Gastrocnemius medialis (tissue), 4 donors: ENCODE measurements at places on chromosomes 3 and 15.

- H3K27me3 ChIP-seq, result no peaks in the 10 kb centered on the region
- no peaks in the 10 kb centered on the region for H3K36me3 ChIP-seq
- H3K4me1 ChIP-seq, result peaks cover 8% of the 10 kb centered on the region
- DNase-seq, result no peak
These were observed 48.6 kb downstream of the KCNMB2 start for GRCh38 chr3:178584722-178585380.

DNA sequence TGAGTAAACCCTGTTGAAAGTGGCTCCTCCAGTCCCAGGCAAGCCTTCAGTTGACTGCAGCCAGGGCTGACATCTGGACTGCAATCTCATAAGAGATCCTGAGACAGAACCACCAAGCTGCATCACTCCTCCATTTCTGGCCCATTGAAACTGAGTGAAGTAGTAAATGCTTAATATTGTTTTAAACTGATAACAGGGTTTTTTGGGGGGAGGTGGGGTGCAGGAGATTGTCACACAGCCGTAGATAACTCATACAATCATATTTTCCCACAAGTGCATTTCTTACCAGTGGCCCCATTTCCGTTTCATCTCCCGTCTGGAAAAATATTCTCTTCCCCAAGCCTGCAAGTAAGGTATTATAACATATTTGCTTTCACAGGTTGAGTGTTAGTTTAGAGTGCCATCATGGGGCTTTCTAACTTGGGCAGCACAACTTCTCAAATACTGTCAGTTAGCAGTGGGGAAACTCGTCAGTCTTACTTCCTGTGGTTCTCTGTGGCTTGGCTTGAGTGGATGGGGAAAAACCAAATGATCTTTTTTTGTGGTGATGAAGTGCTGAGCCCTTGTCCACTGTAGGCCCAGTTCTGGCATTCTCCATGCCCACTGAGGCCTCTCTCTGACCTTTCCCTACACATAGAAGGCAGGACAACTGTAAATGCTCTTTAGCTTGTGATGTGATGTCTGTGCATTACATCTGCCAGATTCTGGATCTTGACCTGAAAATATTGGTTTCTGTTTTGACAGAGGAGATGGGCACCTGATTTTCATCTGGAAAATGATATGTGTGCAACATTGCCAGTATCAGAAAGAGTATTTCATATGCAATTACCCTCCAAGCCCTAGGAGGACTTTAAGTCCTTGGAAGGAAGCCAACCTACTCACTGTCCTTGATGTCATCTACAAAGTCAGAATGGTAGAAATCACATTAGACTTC, 90.1 kb upstream of the BHLHE40 start:
- H3K36me3 ChIP-seq, result no peaks in the 10 kb centered on the region
- H3K27me3 ChIP-seq, result no peaks in the 10 kb centered on the region
- no peaks in the 10 kb centered on the region for H3K4me1 ChIP-seq
- H3K27ac ChIP-seq, result no peak overlapping the region

- no peaks in the 10 kb centered on the region for H3K36me3 ChIP-seq
- H3K4me1 ChIP-seq, result no peaks in the 10 kb centered on the region
- no peak for DNase-seq
- H3K4me3 ChIP-seq, result no peak overlapping the region
These were observed 16.9 kb downstream of the CYP11A1 start for GRCh38 chr15:74350295-74351275.

- no peak for DNase-seq
- peaks cover 6% of the 10 kb centered on the region for H3K4me1 ChIP-seq
- no peak overlapping the region for H3K27ac ChIP-seq
- no peaks in the 10 kb centered on the region for H3K36me3 ChIP-seq
- H3K4me3 ChIP-seq, result no peak overlapping the region
- no peaks in the 10 kb centered on the region for H3K27me3 ChIP-seq
These were observed 112.2 kb upstream of the SLC4A7 start for GRCh38 chr3:27596334-27596841.

DNA sequence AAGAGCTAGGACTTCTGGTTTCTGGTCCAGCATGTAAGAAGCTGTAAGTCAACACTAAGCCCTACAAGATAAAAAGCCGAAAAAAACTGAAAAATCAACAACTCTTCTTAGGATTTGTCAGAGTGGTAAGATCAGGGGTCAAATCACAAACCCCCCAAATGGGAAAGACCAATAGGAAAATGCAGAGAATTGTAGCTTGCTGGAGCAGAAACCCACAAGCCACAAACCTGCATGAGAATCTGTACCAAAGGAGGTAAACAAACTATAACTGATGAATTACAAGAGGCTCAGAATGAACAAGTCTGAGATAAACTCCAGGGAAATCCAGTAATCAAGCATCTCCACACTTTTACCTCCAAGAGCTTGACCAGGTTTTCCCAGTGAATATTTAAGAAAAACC, 36.0 kb downstream of the RFX7 start:
- no peak overlapping the region for H3K4me3 ChIP-seq
- H3K27me3 ChIP-seq, result no peaks in the 10 kb centered on the region
- peak overlapping the region; percentile 17 for H3K27ac ChIP-seq
- H3K36me3 ChIP-seq, result no peaks in the 10 kb centered on the region

GRCh38 chr3:141845407-141846049, 30.9 kb upstream of the ATP1B3 start:
- no peak overlapping the region for H3K27ac ChIP-seq
- no peak for DNase-seq
- no peaks in the 10 kb centered on the region for H3K27me3 ChIP-seq
- no peaks in the 10 kb centered on the region for H3K36me3 ChIP-seq
- no peaks in the 10 kb centered on the region for H3K4me1 ChIP-seq

DNA sequence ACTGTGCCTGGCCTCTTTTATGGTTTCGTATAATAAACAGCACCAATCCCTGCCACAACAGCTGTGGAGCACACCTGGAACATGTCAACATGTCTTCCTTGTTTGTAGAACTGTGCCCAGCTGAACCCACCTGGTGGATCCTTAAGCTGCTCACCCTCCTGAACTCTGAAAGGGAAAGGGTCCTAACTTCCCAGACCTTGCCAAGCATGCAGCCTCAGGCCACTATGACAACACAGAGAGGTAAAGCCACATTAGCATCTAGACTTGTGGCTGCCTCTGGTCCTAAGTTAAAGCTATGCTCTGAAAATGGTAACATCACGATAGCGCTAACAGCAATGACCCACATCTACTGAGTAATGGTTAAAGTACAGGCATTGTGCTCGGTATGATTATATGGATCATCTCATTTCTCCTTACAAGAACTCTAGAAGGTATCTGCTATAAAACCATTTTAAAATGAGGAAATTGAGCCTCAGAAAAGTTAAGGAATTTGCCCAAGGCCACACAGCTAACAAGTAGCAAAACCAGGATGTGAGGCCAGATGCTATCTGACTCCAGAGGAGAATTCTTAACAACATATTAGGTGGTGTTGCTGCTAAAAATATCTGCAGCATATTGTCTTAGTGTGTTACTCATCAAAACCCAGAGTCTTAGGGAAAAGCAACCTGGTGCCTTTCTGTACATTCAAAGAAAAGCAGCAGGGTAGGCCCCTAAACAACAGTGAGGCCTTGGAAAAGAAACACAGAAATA, 23.1 kb upstream of the HERC1 start:
- no peaks in the 10 kb centered on the region for H3K27me3 ChIP-seq
- no peaks in the 10 kb centered on the region for H3K36me3 ChIP-seq
- H3K4me1 ChIP-seq, result peaks cover 27% of the 10 kb centered on the region
- DNase-seq, result no peak

- no peak for DNase-seq
- H3K27me3 ChIP-seq, result no peaks in the 10 kb centered on the region
- no peak overlapping the region for H3K4me3 ChIP-seq
- H3K27ac ChIP-seq, result no peak overlapping the region
These were observed 51.9 kb downstream of the KY start for GRCh38 chr3:134598763-134599545.

DNA sequence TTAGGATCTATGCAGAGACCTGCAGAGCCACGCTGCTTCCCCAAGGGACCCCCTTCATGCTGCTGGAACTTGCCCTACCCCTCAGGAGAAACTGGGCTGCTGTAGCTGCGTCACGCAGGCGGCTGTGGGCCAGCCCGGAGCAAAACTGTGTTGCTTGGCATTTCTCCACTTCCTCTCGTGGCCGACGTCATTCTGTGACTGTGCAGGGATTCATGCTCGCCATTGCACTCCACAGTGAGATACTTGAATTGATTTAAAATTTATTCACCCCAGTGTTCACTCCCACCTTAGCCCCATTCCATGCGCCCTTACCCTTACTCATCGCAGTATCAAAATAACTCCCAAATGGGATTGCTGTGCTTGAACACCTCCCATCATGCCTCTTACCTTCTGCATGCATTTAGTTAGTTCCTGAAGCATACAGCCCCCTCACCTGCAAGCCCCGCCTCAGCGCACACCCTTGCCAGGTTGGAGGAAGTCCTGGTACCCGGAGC, 45.7 kb downstream of the TMEM44 start:
- DNase-seq, result no peak
- no peaks in the 10 kb centered on the region for H3K4me1 ChIP-seq
- no peaks in the 10 kb centered on the region for H3K36me3 ChIP-seq

- DNase-seq, result no peak
- H3K4me3 ChIP-seq, result no peak overlapping the region
- H3K4me1 ChIP-seq, result no peaks in the 10 kb centered on the region
These were observed 49.9 kb upstream of the SPESP1 start for GRCh38 chr15:68880382-68880781.

DNA sequence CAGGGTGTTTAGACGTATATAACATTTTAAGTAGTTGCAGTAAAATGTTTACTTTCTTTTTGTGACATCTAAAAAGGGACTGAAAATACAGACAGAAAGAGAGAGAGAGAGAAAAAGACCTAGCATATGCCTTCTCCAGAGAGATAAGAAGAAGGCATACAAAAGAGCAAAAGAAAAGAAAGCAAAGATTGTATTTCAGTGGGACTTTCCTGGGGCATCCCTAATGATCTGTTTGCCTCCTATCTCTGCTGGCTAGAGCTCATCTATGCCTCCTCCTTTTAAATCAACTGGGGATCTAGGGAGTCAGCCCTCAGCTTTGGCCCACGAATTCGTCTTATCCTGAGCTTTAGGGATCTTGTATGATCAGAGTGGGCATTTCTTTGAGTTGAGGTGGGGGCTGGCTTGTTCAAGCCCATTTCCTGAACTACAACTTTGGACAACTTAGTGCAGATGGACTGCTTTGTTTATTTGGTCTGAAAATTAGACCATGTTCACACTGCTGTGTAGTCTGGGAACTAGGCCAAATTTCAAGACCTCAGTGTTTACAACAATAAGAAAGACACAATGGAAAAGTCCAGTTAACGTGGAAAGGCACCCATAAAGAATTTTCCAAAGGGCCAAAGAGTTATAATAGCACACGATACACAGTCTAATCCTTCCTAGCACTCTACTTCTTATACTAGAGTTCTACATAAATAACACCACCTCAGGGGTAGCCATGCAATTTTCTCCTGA, 61.0 kb downstream of the ATP8B4 start:
- H3K4me3 ChIP-seq, result no peak overlapping the region
- H3K27me3 ChIP-seq, result no peaks in the 10 kb centered on the region
- H3K4me1 ChIP-seq, result no peaks in the 10 kb centered on the region
- no peaks in the 10 kb centered on the region for H3K36me3 ChIP-seq
- no peak for DNase-seq
